D341Med (cell line): ENCODE measurements at places on chromosomes 2 and 18.
A peak's percentile ranks its signal among the peaks of the same experiment; 100 is the strongest.

DNA sequence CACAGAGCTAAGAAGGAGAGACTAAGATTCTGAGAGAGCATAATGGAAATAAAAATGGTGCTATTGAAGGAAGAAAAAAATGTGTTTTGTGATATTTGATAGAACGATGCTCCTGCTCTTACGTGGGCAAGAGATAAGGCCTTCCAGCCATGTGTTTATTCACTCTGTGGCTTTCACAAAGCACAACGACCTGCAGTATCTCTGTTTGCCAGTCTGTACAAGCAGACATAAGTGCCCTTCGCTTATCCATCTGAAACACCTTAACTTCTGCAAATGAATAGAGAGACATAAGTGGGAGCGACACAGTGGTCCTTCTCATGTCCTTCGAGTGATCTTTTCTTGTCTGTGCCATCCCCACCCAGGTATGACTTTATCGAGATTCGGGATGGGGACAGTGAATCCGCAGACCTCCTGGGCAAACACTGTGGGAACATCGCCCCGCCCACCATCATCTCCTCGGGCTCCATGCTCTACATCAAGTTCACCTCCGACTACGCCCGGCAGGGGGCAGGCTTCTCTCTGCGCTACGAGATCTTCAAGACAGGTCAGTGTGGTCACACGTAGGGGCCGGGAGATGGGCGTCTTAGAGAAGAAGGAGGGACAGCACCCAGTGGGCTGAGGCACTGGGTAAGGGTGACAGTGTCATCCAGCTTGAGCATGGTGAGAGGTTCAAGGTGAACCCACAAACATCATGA lies 33.7 kb downstream of the NRP2 start:
- DNase-seq = no peak

GRCh38 chr2:240412975-240413812 lies 22.3 kb upstream of the GPC1 start:
- no peak for DNase-seq

GRCh38 chr2:15691586-15692310 lies 100.1 kb downstream of the DDX1 start:
- no peak for DNase-seq

- no peak for DNase-seq
Measured at GRCh38 chr2:159380685-159381239, 94.3 kb upstream of the WDSUB1 start.

DNA sequence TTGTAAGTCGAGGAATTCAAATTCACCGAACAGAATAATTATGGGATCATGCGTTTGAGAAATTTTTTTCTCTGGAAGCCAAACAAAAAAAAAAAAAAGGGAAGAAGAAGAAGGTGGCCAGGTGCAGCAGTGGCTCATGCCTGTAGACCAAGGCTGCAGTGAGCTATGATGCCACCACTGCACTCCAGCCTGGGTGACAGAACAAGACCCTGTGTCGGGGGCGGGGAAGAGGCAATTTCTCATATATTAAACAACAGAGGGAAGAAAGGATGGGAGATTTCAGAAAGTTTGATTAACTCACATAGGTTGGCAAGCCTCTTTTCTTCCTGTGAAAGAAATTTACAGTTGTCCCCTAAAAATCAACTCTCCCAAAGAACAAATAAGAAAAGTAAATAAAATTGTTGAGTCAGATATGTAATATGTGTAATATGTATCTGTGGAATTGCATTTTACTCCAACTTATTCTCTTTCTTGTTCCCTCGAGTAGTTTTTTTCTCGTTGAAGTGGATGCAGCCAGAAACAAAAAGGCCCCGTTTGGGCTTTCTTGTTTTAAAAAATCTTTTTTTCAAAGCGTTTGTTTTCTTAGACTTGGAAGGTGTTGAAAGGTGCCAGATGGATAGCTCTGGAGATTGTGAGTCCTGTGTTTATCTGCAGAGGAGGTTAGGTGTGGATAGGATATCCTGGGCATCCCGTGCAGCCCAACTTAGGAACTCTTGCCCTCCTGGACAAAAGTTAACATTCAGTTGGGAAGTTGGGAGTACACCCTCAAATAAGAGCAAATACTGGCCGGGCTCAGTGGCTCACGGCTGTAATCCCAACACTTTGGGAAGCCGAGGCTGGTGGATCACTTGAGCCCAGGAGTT lies 25.4 kb upstream of the FMNL2 start:
- DNase-seq = no peak

DNA sequence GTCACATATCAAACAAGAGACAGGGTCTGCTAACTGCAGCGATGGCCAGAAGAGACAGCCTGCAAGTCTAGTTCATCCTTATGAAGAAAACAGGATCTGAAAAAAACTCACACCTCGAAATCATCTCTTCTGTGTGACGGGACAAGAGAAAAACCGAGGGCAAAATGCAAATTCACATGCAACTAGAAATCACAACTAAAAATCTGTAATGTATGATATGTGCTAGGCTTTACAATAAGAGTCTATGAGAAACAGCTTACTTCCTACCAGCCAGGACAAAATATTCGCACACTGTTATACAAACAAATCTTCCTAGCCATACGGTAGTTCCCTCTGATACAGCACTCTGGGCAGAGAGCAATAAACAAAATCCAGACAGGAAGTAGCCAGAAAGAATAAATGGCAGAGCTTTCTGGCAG lies 48.8 kb downstream of the ANKRD44 start:
- no peak for DNase-seq

DNA sequence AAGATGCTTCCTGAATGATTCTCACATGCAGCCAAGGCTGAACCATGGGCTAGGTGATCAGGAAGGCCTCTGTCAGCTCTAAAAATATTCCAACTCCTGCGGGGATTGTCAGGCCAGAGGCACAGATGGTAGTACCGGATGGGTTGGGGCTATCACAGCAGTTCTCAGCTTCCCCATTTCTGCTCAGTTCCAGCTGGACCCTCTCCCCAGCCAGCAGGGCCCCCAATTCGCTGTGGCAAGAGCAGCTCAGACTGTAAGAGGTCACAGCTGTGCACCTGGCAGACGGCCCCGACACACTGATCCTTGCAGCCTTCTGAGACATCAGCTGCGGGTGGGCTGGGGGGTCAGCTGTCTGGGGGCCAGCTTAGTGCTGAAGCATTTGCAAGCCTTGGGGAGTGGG lies 43.6 kb upstream of the TCF7L1 start:
- DNase-seq = peak; percentile 55

GRCh38 chr18:75211953-75212750 lies 1.6 kb downstream of the TSHZ1 start:
- peak; percentile 59 for DNase-seq

- no peak for DNase-seq
Measured at GRCh38 chr2:100211521-100211920, 69.1 kb upstream of the AFF3 start.

- DNase-seq = peak; percentile 33
Measured at GRCh38 chr18:46310258-46310657, 206.1 kb downstream of the HAUS1 start.

DNA sequence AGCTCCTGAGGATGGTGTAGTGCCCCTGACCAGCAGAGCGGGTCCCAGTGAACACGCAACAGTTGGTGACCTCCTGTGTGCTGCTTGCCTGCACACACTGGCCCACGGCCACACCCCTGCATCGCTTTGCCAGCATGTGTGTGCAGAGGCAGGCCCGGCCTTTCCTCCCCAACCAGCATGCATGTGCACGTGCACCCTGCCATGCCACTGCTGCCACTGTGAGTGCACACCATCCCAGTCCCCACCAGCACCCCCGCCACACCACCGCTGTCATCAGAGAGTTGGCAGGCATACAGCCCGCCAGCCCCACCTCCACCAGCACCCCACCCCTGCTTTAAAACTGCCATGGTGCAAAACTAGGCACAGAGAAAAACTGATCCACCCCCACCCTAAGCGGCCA lies 197.4 kb upstream of the SRD5A2 start:
- no peak for DNase-seq

- DNase-seq = no peak
Measured at GRCh38 chr2:158748926-158749590, 46.1 kb upstream of the DAPL1 start.

- no peak for DNase-seq
Measured at GRCh38 chr2:18924386-18924785, 335.0 kb upstream of the NT5C1B start.

- DNase-seq = no peak
Measured at GRCh38 chr2:196080526-196080925, 11.9 kb upstream of the DNAH7 start.

DNA sequence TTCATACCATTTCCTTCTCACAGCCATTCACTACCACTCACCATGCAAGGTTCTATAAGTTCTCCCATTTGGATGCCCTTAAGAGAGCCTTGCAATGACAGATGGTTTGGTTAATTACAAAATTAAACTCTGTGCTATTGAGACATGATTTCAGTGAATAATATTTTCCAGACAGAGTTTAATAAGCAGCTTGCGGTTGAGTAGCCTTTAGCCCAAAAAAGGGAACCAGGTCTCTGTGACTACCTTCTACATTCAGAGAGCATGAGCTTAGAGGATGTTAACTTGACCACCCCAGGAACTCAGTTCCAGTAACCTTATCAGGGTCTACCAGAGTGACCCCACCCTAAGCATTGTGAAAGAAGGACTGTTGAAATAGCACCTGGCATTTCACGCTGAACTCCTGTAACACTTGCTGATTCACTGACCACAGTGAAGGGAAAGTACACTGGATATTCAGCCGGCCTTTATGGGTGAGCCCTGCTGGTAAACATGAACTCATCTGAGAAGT lies 1173.1 kb upstream of the ZEB2 start:
- no peak for DNase-seq

- DNase-seq = no peak
Measured at GRCh38 chr2:218026676-218027425, 24.1 kb upstream of the TNS1 start.

DNA sequence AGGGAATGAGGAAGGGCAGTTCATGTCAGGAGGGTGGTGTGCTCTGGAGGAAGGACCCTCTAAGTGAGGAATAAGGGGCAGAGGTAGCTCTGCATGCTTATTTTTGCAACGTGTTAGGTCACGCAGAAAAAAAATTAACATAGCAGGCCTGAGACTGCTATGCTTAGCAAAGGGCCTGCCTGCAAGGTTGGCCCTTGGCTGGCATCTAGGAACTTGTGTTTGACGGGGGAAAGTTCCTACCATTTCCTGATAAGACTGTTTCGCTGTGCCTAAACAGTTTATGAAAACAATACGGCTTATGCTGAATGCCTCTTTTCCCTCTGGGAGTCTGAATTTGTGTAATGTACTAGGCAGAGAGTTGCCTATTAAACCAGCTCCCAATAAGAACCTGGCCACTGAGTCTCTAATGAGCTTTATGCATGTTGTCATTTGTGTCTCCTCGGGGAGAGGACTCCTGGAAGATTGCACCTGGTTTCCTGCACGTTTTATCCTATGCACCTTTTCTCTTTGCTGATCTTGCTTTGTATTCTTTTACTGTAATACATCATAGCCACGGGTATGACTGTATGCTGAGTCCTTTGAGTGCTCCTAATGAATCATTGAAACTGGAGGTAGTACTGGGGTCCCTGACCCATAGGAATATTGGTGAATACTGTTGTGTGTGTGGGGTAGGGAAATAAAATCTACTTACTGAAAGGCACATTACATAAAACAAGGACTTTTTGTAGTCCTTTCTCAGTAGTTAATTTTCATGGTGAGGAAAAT lies 169.0 kb downstream of the PRPF40A start:
- no peak for DNase-seq

- no peak for DNase-seq
Measured at GRCh38 chr2:239873656-239874635, 151.2 kb downstream of the NDUFA10 start.

GRCh38 chr2:80530442-80531064 lies 226.0 kb upstream of the LRRTM1 start:
- DNase-seq = no peak

GRCh38 chr2:167504695-167505094 lies 616.4 kb downstream of the XIRP2 start:
- no peak for DNase-seq

GRCh38 chr2:21585881-21586280 lies 462.1 kb downstream of the TDRD15 start:
- DNase-seq = no peak

DNA sequence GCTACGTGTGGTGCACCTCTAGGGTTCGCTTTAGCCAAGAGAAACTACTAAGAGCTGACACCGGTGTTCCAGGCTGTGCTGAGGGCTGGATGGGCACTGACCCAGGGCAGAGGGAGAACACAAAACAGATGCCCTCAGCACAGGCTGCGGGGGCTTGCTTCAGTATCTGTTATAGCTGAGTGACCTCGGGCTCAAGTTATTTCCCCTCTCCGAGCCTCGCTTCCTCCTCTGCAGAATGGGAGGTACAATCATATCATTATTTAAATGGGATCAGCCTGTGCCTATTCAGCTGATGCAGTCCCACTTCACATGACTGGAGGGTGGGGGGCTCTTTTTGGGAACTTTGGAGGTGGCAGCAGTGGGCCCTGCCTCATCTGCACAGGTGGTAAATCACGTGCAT lies 156.1 kb upstream of the APCDD1 start:
- DNase-seq = no peak

DNA sequence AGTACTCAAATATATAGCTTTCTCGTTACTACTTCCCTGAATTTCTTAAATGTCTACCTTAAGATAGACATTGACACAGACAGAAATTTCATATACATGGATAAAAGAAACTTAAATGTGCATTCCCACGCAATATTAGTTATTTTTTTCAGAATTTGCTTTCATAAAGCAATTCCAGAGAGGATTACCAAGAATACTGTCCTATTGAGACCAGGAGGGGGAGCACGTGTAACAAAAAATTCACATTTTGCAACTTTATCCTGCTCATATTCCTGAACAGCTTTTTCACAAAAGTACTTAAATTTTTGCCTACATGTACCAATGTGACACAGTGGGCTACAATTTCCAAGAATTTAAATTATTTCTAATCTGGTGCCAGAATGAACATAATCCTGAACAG lies 30.7 kb upstream of the ERCC3 start:
- peak; percentile 29 for DNase-seq

- no peak for DNase-seq
Measured at GRCh38 chr2:29212009-29212408, 96.8 kb downstream of the CLIP4 start.

DNA sequence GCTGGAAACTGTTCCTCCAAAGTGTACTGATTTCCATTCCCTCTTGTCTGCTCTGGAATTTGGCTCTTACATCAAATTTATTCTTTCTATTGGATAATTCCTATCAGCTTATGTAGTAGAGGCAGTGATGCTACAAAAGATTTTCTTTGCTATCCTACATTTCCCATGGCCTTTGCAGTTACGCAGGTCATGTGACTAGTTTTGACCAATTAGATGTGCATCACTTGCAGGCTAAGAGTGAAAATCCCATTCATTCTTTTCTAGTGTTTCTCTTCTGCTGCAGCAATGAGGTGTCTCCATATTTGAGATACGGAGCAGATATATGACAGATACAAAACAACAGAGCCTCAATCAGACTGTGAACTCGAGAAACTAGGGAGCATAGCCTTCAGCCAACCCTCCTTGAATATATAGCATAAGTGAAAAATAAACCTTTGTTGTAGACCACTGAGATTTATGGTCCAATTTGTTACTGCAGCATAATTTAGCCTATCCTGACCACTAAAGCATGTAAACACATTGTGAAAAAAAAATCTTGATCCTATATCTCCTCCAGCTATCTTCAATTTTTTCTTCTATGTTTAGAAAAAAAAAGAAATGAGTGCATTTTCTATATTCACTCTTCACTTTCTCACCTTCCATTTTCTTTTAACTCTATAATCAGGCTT lies 102.0 kb downstream of the HNMT start:
- no peak for DNase-seq

- DNase-seq = no peak
Measured at GRCh38 chr2:202750763-202751427, 116.1 kb downstream of the FAM117B start.
